ENCODE measurements at places on chromosomes 13 and 19. TPM values are rescaled to one million over a fixed set of nuclear protein-coding genes. Genes with fewer than 3 reads are reported as not detected.

Gene SELENOV
- polyA plus RNA-seq = not detected

Gene C19orf73
- polyA plus RNA-seq = 9.8 TPM

DNA sequence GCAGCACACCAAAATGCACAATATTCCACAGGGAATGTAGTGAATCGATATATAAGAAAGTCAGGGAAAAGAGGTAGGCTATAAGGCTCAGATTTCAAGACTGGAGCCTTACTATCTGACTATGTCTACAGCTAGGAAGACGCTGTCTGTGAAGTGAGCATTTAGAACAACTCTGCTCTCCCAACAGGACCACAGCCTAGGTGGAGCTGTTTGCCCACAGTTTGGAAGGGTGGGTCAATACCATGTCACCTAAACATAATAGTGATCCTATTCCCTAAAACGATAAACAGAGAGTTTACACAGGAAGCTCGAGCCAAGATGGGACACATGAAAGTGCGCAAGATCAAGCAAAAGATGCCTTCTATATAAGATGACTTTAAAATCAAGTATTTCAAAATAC, 2486.0 kb upstream of the PCDH20 start:
- H3K4me1 ChIP-seq = no peaks in the 10 kb centered on the region
- no peak overlapping the region for H3K4me3 ChIP-seq
- H3K27me3 ChIP-seq = no peaks in the 10 kb centered on the region
- no peak overlapping the region for H3K27ac ChIP-seq
- H3K36me3 ChIP-seq = no peaks in the 10 kb centered on the region
- no peak for DNase-seq

DNA sequence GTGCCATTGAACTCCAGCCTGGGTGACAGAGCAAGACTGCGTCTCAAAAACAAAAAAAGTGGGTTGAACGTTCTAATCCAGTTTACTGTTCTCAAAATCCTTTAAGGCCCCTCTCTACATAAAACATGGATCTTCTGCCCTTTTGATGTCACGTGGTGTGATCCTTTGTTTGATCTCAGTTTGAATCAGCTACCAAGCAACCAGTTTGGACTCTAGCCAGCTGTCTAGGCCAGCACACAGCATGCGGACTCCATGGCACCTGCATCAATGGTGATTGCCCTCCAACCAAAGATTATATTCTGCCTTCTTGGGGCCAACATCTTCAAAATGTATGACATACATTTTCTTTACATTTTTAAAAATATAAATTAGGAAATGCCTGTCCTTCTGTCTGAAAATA, 365.4 kb downstream of the NDFIP2 start:
- H3K4me3 ChIP-seq = no peak overlapping the region
- H3K36me3 ChIP-seq = no peaks in the 10 kb centered on the region
- DNase-seq = no peak
- no peaks in the 10 kb centered on the region for H3K27me3 ChIP-seq

Gene IZUMO2
- polyA plus RNA-seq = not detected

DNA sequence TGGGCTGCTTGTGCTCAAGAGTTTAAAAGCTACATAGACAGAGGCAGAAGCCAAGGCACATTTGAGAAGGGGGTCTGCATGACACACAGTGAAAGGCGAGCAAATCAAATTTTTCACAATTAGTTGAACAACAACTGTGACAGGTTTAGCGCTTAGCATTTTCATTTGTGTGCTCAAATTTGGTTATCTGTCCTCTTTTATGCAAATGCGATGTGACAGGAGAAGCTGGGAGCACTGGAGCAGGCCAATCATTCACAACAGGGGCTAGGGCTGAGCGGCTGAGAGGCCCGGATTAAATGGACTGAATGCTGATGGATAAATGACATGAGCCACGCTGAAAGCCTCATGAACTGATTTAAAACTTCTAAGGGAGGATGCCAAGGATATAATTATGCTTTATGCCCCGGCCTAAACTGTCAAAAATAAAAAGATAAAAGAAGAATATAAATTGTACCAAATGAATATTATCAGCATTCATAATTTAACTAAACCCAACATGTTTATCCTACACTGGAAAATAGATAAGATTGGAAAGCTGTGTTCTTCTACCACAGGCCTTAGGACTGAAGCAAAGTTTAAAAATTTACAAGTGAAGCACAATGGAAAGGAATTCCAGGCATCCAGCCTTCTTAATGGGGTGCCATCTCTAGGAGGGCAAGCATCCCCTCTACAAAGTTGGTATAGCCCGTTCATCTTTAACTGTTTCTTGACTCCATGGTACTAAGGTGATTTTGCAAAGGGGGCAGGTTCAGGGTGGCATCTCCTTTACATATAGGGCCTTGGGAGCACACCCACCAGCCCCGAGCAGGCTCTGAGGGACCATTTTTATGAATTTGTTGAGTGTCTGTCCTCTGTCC, 117.9 kb downstream of the RBM26 start:
- H3K27me3 ChIP-seq = no peaks in the 10 kb centered on the region
- H3K4me1 ChIP-seq = no peaks in the 10 kb centered on the region
- DNase-seq = no peak
- H3K36me3 ChIP-seq = no peaks in the 10 kb centered on the region
- no peak overlapping the region for H3K27ac ChIP-seq
- no peak overlapping the region for H3K4me3 ChIP-seq

DNA sequence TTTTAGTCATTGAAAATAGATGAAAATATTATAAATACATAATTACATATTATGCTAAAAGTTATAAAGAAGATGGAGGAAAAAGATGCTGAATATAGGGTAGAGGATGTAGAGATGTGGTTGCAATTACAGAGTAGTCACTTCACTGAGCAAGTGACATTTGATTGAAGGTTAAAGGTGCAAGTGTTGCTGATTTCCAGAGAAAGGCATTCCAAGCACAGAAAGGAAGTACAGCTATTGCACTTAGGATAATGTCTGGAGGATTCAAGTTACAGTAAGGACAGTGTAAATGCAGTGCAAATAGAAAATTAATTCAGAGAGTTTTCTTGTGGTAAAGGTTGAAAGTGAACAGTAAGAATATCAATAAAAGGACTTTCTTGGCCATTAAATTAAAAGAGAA, 1721.8 kb downstream of the PCDH9 start:
- no peaks in the 10 kb centered on the region for H3K4me1 ChIP-seq
- no peaks in the 10 kb centered on the region for H3K36me3 ChIP-seq
- H3K27ac ChIP-seq = no peak overlapping the region
- H3K27me3 ChIP-seq = no peaks in the 10 kb centered on the region

DNA sequence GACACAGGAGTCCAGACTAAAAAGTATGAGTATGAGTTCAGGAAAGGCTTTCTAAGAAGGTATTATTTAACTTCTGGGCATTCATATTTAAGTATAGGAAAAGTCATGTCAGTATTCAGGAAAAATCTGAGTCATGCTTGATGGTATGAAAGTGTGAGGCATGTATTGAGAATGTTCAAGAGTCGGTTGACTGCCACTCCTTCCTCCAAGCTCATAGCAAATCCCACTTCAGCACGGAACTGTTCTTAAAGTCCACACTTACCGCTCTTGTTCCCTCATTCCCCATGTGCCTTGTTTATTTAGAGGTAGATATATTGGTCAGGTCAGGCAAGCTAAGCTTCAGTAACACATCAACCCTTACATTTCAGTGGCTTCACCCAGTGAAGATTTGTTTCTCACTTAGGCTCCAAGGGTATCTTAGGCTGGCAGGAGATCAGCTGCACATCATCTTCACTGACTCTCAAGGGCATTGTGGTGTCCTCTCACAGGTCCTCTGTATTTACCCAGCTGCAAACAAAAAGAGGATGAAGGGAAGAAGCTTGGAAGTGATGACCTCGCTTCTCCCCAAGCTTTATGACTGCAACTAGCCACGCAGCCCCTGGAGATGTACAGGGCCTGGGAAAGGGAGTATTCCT, 1189.2 kb downstream of the EFNB2 start:
- no peaks in the 10 kb centered on the region for H3K27me3 ChIP-seq
- no peaks in the 10 kb centered on the region for H3K36me3 ChIP-seq
- no peak overlapping the region for H3K4me3 ChIP-seq
- no peak overlapping the region for H3K27ac ChIP-seq
- no peaks in the 10 kb centered on the region for H3K4me1 ChIP-seq

DNA sequence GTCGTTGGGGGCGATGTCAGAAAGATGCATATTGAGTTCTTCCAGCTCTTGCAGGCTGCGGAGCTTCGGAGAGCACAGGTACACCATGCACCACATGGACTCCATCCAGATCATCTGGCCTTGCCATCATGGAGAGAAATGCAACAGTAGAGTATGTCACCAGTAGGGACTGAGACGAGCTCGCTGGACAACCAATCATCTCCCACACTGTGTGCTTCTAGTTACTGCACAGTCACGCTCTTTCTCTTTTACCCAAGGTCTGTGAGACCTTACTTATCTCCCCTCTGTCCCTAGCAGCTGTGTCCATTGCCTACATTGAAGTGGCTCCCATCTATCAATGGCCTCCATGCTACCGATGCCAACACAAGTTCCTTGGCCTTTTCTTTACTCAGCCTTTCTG, 90.5 kb downstream of the C13orf42 start:
- no peak for DNase-seq
- H3K27ac ChIP-seq = no peak overlapping the region
- no peaks in the 10 kb centered on the region for H3K27me3 ChIP-seq
- no peaks in the 10 kb centered on the region for H3K36me3 ChIP-seq

- H3K4me1 ChIP-seq = no peaks in the 10 kb centered on the region
- no peaks in the 10 kb centered on the region for H3K36me3 ChIP-seq
- no peaks in the 10 kb centered on the region for H3K27me3 ChIP-seq
- no peak overlapping the region for H3K4me3 ChIP-seq
- DNase-seq = no peak
- H3K27ac ChIP-seq = no peak overlapping the region
Observed at GRCh38 chr13:67353941-67354340, 123.8 kb upstream of the PCDH9 start.

Gene SCEL
- not detected for polyA plus RNA-seq

- peaks cover 5% of the 10 kb centered on the region for H3K36me3 ChIP-seq
- DNase-seq = no peak
- no peak overlapping the region for H3K4me3 ChIP-seq
- H3K27me3 ChIP-seq = peaks cover 19% of the 10 kb centered on the region
- no peak overlapping the region for H3K27ac ChIP-seq
- no peaks in the 10 kb centered on the region for H3K4me1 ChIP-seq
Observed at GRCh38 chr13:29508876-29509252, 86.6 kb downstream of the SLC7A1 start.

GRCh38 chr19:7478173-7478842, 10.5 kb downstream of the PEX11G start:
- no peak for DNase-seq
- no peak overlapping the region for H3K27ac ChIP-seq
- H3K4me3 ChIP-seq = no peak overlapping the region
- peaks cover 4% of the 10 kb centered on the region for H3K4me1 ChIP-seq

GRCh38 chr19:802498-803098, 5.3 kb downstream of the PTBP1 start:
- no peak overlapping the region for H3K4me3 ChIP-seq
- H3K36me3 ChIP-seq = peaks cover 72% of the 10 kb centered on the region
- peak; percentile 14 for DNase-seq

DNA sequence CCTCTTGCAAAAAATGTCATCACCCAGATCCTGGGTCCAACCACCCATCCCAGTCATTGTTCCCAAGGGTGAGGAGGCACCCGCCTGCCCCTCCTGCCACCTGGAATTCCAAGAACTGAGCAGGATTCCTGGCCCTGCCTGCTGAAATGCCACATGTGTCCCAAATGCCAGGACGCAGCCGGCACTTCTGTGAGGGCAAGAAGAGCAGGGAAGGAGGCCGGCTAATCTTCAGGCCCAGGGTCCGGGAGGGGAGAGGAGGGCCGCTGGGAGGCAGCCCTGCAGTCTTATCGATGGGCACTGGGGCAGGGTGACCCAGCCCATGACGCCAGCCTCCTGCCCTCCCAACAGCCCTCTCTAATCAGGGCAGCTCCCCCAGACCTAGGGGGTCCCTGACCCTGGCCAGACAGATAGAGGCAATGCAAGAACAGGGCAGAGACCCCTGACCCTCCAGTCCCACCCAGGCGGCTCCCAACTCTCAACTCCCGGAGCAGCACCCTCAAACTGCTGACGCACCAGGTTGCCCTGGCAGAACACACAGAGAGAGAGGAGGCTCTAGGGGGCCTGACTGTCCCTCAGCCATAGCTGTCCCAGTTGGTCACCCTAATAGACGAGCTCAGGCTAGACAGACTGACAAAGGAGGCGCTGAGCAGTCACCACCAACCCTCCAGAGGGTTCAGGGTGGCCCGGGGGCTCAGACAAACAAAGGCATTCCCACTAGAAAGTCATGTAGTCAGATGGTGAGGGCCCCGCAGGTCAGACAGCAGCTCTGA, 1.5 kb downstream of the MFSD12 start:
- DNase-seq = no peak
- H3K27ac ChIP-seq = no peak overlapping the region
- peaks cover 46% of the 10 kb centered on the region for H3K4me1 ChIP-seq
- peak overlapping the region; percentile 77 for H3K4me3 ChIP-seq
- H3K36me3 ChIP-seq = no peaks in the 10 kb centered on the region
- no peaks in the 10 kb centered on the region for H3K27me3 ChIP-seq

DNA sequence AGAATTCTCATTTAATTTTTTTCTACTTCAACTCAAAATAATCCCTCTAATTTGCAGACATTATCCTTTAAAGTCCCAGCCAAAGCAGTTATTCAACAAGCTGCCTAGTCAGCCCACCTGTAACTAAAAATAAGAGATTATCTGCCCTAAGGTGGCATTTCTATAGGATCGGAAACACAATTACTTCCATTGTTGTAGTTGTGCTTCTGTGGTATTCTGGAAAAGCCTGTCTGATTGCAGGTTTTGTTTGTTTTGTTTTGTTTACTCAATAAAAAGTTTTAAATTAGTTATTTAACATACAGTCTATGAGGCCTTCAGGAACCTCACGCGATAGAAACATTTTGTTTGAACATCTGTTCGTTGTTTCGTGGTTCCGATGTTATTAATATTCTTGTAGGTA, 101.0 kb downstream of the ZIC5 start:
- H3K36me3 ChIP-seq = no peaks in the 10 kb centered on the region
- H3K4me3 ChIP-seq = no peak overlapping the region
- DNase-seq = no peak
- H3K27ac ChIP-seq = no peak overlapping the region
- H3K4me1 ChIP-seq = no peaks in the 10 kb centered on the region

GRCh38 chr13:43584751-43585150, 202.0 kb downstream of the ENOX1 start:
- no peaks in the 10 kb centered on the region for H3K27me3 ChIP-seq
- DNase-seq = no peak
- no peak overlapping the region for H3K4me3 ChIP-seq
- no peaks in the 10 kb centered on the region for H3K4me1 ChIP-seq

- no peaks in the 10 kb centered on the region for H3K36me3 ChIP-seq
- H3K4me1 ChIP-seq = no peaks in the 10 kb centered on the region
- H3K4me3 ChIP-seq = no peak overlapping the region
- H3K27me3 ChIP-seq = no peaks in the 10 kb centered on the region
Observed at GRCh38 chr13:62931853-62932252, 1516.2 kb upstream of the PCDH20 start.

Data from B cell (primary cell).